ENCODE measurements at places on chromosomes 4 and X.
A peak's percentile ranks its signal among the peaks of the same experiment; 100 is the strongest.

- DNase-seq: no peak
Measured at GRCh38 chr4:15809058-15809457, 30.9 kb downstream of the CD38 start.

GRCh38 chr4:77488882-77489281, 116.7 kb upstream of the CXCL13 start:
- DNase-seq: no peak

- peak; percentile 68 for DNase-seq
Measured at GRCh38 chr4:56681158-56681852, at the start of gene HOPX. TSS of gene HOPX (minus strand) at chr4:56681296. CDS start at chr4:56657816, 23,480 bp downstream.

- no peak for DNase-seq
Measured at GRCh38 chr4:101600287-101600686, 190.2 kb upstream of the BANK1 start.

DNA sequence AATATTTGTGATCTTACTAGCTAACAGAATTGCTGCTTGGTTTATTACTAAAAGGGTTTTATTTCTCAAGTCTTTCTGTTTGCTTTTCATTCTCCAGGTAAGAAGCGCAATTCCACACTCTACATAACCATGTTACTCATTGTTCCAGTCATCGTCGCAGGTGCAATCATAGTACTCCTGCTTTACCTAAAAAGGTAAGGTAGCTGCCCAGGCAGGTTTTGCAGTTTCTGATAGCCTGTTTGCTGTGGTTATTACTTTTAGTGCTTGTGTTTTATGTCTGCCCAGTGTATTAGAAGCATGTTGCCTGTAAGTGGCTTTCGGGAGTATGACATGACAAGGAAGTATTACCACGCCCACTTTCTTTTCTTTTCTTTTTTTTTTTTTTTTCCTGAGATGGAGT, 46.4 kb downstream of the IL13RA1 start:
- no peak for DNase-seq

DNA sequence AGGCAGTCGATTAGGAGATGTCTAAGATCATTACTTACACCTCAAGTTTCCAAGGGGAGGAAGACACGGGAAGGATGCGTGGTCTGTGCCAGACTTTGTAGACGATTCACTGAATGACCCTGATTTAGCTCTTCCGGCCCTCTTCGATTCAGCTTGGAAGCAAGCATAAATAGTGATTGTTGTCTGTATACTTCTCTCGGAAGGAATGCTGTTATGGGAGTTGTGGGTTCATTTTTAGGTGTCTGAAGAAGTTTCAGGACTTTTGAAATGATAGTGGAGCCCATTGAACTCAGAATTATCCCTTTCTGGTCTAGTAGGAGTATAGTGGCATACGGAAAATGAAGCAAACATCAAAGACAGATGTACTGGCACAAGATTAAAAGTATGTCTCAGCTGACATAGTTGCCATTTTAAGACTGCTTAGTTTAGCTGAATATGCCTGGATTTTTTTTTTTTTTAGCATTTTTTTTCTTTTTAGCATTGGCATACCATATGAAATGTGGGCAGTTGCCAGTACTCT, 1.0 kb upstream of the ANKRD17 start:
- no peak for DNase-seq

GRCh38 chrX:109943092-109943739, 59.7 kb upstream of the TMEM164 start:
- DNase-seq: no peak

GRCh38 chr4:123546573-123547060, 150.0 kb downstream of the SPRY1 start:
- DNase-seq: no peak

- no peak for DNase-seq
Measured at GRCh38 chr4:159498446-159499115, 395.7 kb downstream of the RAPGEF2 start.

DNA sequence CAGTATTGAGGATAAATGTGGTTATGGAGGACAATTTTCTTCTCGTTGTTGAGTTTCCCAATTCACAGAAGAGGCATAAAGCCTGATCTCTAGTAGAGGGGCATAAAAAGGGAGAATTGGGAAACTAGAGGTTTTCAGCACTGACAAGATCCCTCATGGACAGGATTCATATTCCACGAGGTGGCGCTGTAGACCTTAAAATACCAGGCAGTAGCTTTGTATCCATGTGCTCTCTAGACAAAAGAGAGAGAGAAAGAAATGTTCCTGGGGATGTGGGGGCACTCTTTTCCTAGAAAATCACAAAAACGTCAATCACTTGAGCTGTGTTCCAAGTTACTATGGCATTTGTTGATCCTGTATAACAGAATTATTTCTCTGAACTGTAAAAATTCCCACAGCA, 128.3 kb downstream of the MAGEE1 start:
- DNase-seq: no peak

- no peak for DNase-seq
Measured at GRCh38 chrX:105820247-105820646, 2.1 kb upstream of the NRK start.

GRCh38 chr4:162959046-162959445, 207.6 kb downstream of the NAF1 start:
- DNase-seq: no peak

DNA sequence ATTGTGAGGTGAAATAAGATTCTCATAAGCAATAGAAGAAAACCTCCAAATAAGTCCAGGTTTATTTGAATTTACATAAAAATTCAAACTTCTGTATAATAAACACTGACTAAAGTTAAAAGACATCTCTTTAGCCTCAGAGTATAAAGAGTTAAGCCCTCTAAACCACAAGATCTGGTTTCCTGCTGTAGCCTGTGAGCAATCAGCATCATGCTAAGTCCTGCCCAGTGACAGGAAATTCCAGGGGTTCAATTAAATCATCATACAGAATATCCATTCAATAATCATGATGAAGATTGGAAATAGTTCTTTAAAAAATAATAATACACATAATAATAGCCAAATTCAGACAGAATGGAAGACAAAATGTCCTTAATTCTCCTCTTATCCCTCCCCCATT, 139.2 kb upstream of the DGKK start:
- no peak for DNase-seq

- no peak for DNase-seq
Measured at GRCh38 chr4:75289914-75290582, 224.2 kb downstream of the RCHY1 start.

DNA sequence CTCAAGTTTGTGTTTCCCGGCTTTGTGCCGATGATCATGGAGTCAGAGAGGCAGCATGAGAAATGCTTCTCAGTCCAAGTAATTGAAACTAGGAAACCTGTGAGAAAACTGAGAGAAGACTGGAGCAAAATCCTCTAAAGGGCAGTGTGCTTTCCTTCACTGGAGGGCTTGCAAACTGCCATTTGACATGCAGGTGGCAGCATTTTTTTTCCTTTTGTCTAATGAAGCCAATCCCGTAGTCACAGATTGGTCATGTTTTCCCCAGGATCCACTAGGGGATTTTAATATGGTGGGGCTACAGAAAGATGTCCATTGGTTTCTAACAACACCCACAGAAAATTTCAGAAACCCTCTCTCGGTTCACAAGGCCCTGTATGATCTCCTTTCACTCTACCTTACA, 117.4 kb upstream of the NUDT10 start:
- no peak for DNase-seq

GRCh38 chr4:108360754-108361445, 192.2 kb upstream of the LEF1 start:
- no peak for DNase-seq

GRCh38 chr4:48792348-48793006, 12.4 kb upstream of the FRYL start:
- DNase-seq: no peak

- no peak for DNase-seq
Measured at GRCh38 chr4:137923494-137923893, 318.7 kb downstream of the SLC7A11 start.

DNA sequence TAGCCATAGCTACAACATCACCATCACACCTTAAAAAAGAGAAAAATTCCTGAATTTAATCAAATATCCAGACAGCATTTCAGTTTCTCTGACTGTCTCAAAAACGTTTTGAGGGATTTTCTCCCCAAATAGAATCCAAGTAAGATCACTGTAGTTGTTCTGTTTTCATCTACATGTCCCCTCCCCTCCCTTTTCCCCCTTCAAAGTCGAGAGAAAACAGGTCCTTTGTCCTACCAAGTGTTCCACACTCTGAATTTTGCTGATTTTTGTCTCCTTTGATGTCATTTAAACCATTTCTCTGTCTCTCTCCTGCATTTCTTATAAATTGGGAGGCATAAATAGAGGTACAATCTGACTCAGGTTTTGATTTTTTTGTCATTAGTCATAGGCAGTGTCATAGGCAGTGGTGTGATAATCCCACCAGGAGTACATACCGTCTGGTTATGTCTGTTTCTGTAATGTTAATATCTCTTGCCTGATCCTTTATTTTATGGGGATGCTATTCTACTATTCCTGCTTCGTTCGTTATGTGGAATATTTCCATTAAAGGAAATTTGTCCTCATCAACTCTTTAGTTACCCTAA, 348.6 kb downstream of the PTTG2 start:
- DNase-seq: no peak

GRCh38 chrX:96683997-96684338, 674 bp upstream of the DIAPH2 start:
- no peak for DNase-seq

DNA sequence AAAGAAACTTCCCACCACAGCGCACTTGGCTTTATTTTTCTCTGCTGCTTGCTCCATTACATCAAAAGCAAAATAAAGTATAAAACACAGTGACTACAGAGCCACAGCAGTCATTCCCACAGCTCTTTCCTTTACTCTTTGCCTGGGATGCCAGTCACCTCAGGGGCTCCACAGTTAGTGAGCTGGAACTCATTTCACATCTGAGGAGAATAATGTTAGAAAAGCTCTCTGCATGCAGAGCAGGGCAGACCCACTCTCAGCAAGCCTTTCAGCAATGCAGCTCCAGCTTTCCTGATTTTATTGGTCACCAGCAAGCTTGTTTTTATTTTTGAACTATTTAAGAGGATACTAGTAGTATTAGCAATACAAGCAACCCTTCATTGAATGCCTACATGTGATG, 13.8 kb downstream of the GRXCR1 start:
- DNase-seq: no peak

- DNase-seq: no peak
Measured at GRCh38 chr4:88106205-88106604, 52.2 kb downstream of the ABCG2 start.

- DNase-seq: no peak
Measured at GRCh38 chr4:151804821-151805220, 44.0 kb upstream of the GATB start.

GRCh38 chrX:45295259-45295986, 94.7 kb upstream of the DIPK2B start:
- DNase-seq: no peak

DNA sequence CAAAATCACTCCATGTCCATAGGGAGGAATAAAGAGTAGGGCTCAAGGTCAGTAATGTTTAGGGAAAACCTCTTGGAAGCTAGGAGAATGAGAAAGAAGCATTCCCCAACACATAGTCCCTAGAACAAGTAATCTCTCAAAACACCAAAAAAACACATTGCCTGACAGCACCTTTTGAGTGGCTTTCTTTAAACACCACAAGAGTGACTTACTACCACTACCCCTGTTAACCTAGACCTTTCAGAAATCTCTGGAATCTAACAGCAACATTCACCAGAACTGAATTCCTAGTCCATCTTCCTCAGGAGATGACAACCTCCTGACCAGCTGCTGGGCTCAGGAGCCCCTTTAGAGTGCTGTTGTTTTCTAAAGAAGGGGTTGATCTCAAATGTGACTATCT, 142.2 kb downstream of the SOWAHB start:
- DNase-seq: no peak
